ENCODE measurements at places on chromosomes 7 and 10.

- DNase-seq, result peak; percentile 29
Observed at GRCh38 chr7:82559193-82559805, 115.7 kb upstream of the CACNA2D1 start.

DNA sequence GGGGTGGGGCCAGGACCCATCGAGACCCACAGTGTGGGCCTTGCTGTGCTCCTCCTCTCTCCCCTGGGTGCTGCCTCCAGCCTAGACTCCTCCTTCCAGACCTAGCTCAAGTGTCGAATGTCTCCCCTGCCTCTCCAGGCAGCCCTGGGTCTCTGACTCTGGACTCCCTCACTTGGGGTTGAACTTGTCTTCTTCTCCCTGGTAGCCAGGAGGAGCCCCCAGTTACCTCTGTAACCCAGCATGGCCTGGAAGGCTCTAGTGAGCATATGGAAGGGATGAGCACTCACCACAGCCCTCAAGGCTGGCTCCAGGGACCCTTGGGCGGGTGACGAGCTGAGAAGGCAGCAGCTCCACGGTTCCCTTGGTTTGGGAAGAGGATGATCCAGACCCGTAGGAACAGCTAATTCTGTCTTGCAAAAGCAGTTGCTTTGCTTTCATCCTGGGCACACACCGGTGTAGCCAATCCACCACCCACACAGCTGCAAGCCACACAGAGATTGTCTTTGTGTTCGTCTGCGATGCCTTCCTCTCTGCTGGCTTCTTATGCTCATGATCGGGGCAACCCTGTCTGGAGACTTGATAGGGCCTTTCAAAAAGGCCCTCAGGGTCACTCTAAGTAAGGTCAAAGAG is 52.3 kb upstream of the ANTXRL start:
- no peak for DNase-seq

GRCh38 chr7:13067036-13067435 is 379.6 kb downstream of the ARL4A start:
- DNase-seq, result no peak

DNA sequence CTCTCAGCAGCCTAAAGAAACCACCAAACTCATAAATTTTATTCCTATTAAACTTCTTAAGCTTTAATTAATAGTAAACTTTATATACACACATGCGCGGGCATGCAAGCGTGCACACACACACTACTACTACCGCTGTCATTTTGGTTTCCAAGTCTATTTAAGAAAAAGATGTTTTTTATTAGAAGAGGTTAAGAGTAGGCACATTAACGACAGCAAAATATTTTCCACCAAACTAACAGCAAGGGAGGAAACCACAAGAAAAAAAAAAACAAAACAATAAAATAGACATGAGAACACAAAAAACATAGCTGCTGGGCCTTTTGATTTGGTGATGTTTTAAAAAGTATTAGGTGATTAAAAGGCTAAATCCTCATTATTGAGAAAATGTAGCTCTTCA is 28.6 kb downstream of the RTKN2 start:
- no peak for DNase-seq

DNA sequence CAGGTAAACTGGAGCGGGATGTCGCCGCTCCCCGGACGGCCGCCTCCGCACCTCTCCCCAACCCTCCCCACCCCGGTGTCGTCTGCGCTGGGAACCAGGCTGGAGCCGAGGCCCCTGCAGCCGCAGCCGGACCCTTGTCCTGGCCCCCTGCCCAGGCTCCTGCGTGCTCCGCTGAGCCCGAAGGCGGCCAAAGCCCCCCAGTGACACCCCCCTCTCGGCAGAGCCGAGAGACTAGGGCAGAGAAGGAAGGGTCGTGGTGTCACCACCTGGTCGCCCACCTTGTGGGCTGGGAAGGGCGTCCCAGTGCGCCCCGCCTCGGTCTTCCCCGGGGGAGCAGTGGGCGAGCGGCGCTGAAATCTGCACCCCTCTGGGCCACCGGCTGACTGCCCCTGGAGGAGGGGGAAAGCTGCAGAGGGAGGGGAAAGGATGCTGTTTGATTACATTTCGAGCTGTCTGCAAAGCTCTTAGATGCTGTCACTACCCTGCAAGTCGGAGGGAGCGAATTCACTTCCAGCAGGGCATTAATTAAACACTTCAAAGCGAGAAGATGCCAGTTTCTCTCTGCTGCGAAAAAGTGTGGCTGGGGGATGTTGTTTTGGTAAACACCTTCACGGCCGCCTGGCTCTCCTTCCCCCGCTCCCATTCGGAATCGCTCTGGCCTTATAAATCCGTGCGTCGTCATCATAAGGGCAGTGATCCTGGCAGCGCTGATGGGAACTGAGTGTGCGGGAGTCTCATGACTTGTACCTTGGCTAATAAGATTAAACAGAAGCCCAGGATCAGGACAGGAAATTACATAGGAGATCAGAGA is 622 bp downstream of the DYNC1I1 start:
- peak; percentile 23 for DNase-seq
